ENCODE measurements at places on chromosomes 6 and 20.

GRCh38 chr20:50208085-50208491, 17.5 kb downstream of the CEBPB start:
- H3K27ac ChIP-seq, result no peak overlapping the region
- DNase-seq, result no peak
- H3K4me1 ChIP-seq, result no peaks in the 10 kb centered on the region
- peaks cover 8% of the 10 kb centered on the region for H3K27me3 ChIP-seq
- H3K36me3 ChIP-seq, result no peaks in the 10 kb centered on the region

DNA sequence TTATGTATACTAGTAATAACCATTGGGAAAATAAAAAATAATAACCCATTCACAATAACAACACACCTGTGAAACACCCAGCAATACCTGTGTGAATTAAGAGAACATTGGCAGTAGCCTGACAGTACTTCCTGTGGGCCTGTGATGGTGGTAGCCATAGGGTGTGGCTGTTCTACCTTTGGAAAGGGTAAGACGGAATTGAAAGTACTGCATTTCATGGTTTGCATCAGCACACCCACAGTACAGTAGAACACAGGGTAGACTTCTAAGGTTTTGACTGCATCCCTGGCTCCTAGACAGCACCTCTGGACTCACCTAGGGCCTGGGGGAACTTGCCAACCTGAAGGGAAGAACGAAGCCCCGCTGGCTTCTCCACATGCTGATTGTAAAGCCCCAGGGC, 279.8 kb downstream of the HTR1B start:
- H3K27ac ChIP-seq, result no peak overlapping the region
- DNase-seq, result no peak
- H3K4me1 ChIP-seq, result no peaks in the 10 kb centered on the region

GRCh38 chr20:36491901-36492617, 49.3 kb upstream of the MYL9 start:
- DNase-seq, result peak; percentile 43
- H3K27ac ChIP-seq, result peak overlapping the region; percentile 86
- peak overlapping the region; percentile 58 for H3K4me3 ChIP-seq
- H3K36me3 ChIP-seq, result peaks cover 4% of the 10 kb centered on the region

GRCh38 chr6:21842875-21843645, 249.5 kb downstream of the SOX4 start:
- no peaks in the 10 kb centered on the region for H3K4me1 ChIP-seq
- H3K27me3 ChIP-seq, result no peaks in the 10 kb centered on the region
- no peak overlapping the region for H3K27ac ChIP-seq
- no peak for DNase-seq

DNA sequence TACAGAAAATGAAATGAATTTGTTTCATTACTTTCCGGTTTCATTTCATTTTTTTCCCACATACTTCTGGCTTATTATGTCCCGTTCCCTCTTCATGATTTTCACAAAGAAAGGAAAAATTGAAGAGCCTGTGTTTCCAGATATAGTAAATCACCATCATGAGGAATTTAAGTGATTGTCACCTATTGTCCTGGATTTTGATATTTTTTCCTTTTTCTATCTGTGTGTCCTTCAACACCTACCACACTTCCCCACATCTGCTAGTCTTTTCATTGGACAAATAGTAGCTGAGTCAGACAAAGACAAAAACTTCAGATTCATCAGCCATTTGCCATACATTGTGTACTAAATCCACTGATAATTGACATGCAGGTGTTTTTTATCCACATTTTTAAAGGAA, 258.2 kb upstream of the HSF2 start:
- no peak overlapping the region for H3K4me3 ChIP-seq
- no peak for DNase-seq
- H3K36me3 ChIP-seq, result no peaks in the 10 kb centered on the region
- no peaks in the 10 kb centered on the region for H3K27me3 ChIP-seq
- no peaks in the 10 kb centered on the region for H3K4me1 ChIP-seq
- H3K27ac ChIP-seq, result no peak overlapping the region

- peaks cover 47% of the 10 kb centered on the region for H3K27me3 ChIP-seq
- DNase-seq, result no peak
- H3K4me1 ChIP-seq, result no peaks in the 10 kb centered on the region
- H3K36me3 ChIP-seq, result no peaks in the 10 kb centered on the region
- H3K4me3 ChIP-seq, result no peak overlapping the region
Observed at GRCh38 chr6:89187504-89187903, 29.7 kb downstream of the GABRR1 start.

DNA sequence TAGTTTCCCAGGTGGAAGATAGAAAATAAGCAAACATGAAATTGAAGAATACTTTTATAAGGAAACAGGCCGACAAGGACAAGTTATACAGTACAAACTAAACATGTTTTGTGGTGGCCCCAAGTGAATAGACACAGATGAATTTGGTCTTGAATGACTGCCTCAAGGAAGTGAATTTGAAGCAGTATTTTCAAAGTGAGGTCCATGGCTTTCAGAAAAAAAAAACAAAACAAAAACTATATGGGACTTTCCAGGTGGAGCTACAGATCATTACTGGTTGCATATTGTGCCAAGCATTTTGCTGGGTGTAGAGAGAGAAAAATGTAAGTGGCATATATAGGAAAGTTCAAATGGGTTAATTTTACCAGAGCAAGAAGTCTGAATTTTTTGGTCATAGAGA, 68.8 kb downstream of the CYB5R4 start:
- peaks cover 29% of the 10 kb centered on the region for H3K36me3 ChIP-seq
- H3K27ac ChIP-seq, result no peak overlapping the region
- no peak overlapping the region for H3K4me3 ChIP-seq
- no peaks in the 10 kb centered on the region for H3K27me3 ChIP-seq
- DNase-seq, result no peak

- H3K27ac ChIP-seq, result no peak overlapping the region
- no peak for DNase-seq
- H3K27me3 ChIP-seq, result peaks cover 7% of the 10 kb centered on the region
- H3K36me3 ChIP-seq, result peaks cover 2% of the 10 kb centered on the region
- H3K4me1 ChIP-seq, result no peaks in the 10 kb centered on the region
Observed at GRCh38 chr6:51960419-51960818, 127.0 kb downstream of the PKHD1 start.

- H3K4me3 ChIP-seq, result no peak overlapping the region
- H3K27me3 ChIP-seq, result no peaks in the 10 kb centered on the region
- H3K27ac ChIP-seq, result no peak overlapping the region
Observed at GRCh38 chr6:106452628-106453027, 92.1 kb downstream of the CRYBG1 start.

GRCh38 chr6:28486533-28486932, 29.1 kb downstream of the GPX6 start:
- no peak overlapping the region for H3K4me3 ChIP-seq
- H3K4me1 ChIP-seq, result peaks cover 18% of the 10 kb centered on the region
- peaks cover 4% of the 10 kb centered on the region for H3K36me3 ChIP-seq
- DNase-seq, result no peak

DNA sequence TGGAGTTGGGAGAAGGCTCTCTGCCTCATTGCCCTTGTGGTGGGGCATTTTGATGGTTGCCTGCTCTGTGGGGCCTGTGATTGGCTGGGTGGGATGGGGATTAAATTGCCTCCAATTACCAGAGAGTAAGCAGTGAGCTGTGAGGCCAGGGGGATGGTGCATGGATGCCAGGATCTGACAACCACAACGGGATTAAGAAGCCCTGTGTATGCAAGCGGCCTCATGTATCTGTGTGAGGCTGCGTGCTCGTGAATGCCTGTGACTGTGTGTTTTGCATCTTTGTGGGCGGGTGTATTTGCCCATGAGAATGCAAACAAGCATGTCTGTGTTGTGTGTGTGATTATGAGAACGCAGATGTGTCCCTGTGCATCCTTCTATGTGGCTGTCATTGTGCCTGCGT, 46.1 kb downstream of the CD40 start:
- no peaks in the 10 kb centered on the region for H3K36me3 ChIP-seq
- no peaks in the 10 kb centered on the region for H3K4me1 ChIP-seq
- no peak overlapping the region for H3K4me3 ChIP-seq

DNA sequence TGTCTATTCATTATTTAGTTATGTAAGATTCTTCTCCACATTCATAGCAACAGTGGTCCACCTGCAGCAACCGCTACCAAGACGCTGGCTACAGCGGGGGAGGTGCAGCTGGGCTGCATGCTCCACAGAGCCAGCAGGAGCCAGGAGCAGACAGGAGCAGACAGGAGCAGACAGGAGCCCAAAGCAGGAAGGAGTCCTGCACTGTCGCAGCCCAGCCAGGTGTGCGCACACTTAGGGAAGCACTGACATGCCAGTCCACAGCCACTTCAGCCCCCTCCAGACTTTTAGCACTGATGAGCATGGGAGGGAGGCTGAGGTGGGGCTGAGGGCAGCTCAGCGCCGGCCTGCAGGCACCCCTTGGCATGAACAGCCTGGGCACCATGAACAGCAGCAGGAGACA, 19.6 kb downstream of the KIF16B start:
- peaks cover 20% of the 10 kb centered on the region for H3K4me1 ChIP-seq
- no peaks in the 10 kb centered on the region for H3K36me3 ChIP-seq
- no peak overlapping the region for H3K4me3 ChIP-seq
- H3K27me3 ChIP-seq, result no peaks in the 10 kb centered on the region
- DNase-seq, result no peak
- no peak overlapping the region for H3K27ac ChIP-seq

- H3K4me3 ChIP-seq, result no peak overlapping the region
- H3K27me3 ChIP-seq, result peaks cover 15% of the 10 kb centered on the region
- DNase-seq, result no peak
- H3K27ac ChIP-seq, result no peak overlapping the region
- H3K4me1 ChIP-seq, result no peaks in the 10 kb centered on the region
- H3K36me3 ChIP-seq, result no peaks in the 10 kb centered on the region
Observed at GRCh38 chr6:142323377-142323776, 21.6 kb downstream of the ADGRG6 start.
